Ovary (tissue), 10 donors: ENCODE measurements at places on chromosomes 2 and 18. TPM values are rescaled to one million over a fixed set of nuclear protein-coding genes. Genes with fewer than 3 reads are reported as not detected.
A peak's percentile ranks its signal among the peaks of the same experiment; 100 is the strongest.

Gene DPY30
- total RNA-seq, result 41.8 TPM

Gene WDR12
- total RNA-seq, result 22.9 TPM

Gene SCN3A
- 0.48 TPM for total RNA-seq

Gene TTN
- 2.0 TPM for total RNA-seq

Gene MRPL44
- 20.4 TPM for total RNA-seq

Gene GULP1
- total RNA-seq, result 57.7 TPM

Gene IL1R2
- total RNA-seq, result 3.7 TPM

Gene RTP5
- not detected for total RNA-seq

Gene LIMS2
- 22.4 TPM for total RNA-seq

- peak; percentile 67 for DNase-seq
Measured at GRCh38 chr2:160207804-160208654, 8.0 kb upstream of the ITGB6 start.

- DNase-seq, result no peak
Measured at GRCh38 chr18:7635948-7636347, 68.8 kb downstream of the PTPRM start.

- DNase-seq, result no peak
Measured at GRCh38 chr2:24015562-24016375, 5.9 kb downstream of the MFSD2B start.

- DNase-seq, result no peak
Measured at GRCh38 chr2:37507051-37507410, 162.6 kb downstream of the QPCT start.

GRCh38 chr2:99926986-99927385 lies 215.4 kb downstream of the AFF3 start:
- DNase-seq, result no peak

DNA sequence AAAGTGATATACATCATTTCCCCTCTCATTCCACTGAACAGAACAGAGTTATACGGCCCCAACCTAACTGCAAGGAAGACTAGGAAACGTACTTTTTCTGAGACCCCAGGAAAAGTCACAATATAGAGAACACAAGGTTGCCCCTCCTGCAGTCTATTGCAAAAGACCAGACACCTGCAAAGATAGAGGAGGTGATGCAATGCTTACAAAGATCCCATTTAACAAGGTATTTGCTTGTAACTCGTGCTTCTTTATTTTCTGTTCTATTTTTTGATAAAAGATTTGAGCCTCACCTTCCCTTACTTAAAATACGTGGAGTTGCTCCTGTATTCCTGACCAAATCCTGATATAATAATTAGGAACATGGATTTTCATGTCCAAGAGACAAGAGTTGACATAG lies 793.0 kb upstream of the ID2 start:
- no peak for DNase-seq

DNA sequence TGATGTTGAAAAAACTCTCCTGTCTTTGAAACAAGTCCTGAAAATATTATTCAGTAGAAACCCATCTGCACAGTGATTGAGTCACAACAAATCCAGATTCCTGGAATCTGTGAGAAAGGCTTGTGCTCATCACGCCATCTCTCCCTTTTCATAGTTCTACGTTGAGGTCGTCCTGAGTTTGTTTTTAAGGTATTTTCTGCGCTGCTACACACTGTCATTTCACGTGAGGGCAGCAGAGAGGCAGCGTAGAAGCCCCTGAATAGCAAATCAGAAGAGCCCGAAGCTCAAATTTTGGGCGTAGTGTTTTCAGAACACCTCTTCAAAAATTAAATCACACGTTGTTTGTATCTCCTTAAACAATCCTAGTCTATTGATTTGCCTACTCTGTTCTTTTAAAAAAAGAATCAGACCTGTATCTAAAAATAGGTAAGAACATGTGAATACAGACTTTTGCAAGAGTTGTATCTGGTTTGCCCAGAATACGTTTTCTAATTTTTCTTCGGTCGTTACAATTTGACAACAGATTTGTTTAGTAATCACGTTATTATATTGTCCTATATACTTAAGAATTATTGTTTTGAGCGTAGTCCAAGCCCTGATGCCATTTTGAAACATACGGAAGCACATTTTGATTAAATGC lies 61.6 kb upstream of the SLC38A11 start:
- no peak for DNase-seq

DNA sequence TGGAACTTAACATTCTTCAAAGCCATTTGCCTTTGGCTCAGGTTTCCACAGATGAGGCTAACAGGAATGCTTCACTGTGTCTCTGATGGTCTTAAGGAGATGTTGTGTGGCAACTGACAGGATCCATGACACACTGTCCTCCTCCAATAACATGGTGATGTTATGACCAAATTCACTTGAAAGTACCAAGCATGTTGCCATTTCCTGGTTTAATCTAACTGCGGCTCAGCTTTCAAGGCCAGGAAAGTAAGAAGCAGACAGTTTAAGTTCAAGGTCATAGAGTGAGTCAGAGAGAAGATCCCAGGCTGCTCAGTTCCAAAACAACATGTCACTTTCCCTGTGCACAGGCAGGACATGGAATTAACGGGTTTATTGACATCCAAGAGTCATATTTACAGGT lies 513.6 kb downstream of the STK39 start:
- DNase-seq, result peak; percentile 14

DNA sequence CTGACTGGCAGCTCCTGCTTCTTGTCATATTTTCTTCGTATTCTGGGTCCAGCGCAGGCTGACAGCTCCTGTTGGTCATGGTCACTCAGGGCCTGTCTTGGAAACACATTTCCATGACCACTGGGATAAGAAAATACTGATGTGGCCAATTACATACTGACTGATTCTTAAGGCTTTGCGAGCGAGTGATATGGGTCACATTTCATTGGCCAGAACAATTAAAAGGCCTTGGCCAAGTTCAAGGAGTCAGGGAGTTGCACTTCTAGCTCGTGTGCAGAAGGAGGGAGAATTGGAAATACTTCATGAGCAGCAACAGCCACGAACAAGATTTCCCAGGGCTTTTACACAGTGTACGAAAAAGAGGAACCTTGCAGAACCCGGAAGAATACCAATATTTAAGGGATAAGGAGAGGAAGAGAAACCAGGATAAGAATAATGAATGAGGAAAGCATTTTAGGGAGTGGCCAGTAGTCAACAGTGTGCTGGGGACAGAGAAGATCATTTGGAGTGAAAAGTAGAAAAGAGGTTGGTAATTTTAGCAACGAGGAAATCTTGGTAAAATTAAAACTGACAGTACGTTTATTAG lies 149.5 kb downstream of the ATP9B start:
- DNase-seq, result no peak

- DNase-seq, result no peak
Measured at GRCh38 chr2:73111073-73112025, 1.4 kb downstream of the RAB11FIP5 start.

DNA sequence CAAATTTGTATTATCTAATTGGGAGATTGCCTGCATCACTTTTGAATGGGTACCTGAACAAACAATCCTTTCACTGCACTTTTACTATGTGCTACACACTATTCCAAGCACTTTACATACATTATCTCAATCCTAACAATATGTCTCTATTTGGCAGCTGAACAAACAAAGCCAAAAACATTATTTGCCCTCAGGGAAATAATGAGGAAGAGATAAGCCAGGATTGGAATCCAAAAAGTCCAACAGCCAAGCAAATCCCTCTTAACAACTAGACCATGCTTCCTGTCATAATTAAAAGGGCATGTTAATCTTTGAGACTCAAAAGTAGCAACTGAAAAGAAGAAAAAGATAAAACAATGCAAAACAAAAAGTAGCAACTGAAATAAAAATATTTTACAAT lies 32.1 kb downstream of the RPRD1A start:
- no peak for DNase-seq

- DNase-seq, result no peak
Measured at GRCh38 chr18:32730620-32731091, 42.2 kb downstream of the KLHL14 start.

DNA sequence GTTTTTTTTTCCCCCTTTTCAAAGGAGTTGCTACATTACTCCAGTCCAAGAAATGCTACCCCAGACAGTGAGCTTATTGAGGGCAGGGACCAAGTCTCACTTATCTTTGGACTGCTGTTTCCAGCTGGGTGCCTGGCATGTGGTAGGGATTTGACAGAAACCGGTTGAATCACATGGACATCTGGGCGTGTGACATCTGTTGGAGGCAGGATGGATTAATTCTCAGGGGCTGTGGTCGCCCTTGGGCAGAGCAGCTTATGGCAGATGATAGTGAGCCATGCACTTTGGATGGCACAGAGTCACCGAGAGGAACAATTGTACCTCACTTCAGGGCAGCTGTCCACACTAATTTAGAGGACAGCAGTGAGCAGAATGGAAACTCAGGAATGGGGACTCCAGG lies 254.6 kb upstream of the ID2 start:
- DNase-seq, result no peak

DNA sequence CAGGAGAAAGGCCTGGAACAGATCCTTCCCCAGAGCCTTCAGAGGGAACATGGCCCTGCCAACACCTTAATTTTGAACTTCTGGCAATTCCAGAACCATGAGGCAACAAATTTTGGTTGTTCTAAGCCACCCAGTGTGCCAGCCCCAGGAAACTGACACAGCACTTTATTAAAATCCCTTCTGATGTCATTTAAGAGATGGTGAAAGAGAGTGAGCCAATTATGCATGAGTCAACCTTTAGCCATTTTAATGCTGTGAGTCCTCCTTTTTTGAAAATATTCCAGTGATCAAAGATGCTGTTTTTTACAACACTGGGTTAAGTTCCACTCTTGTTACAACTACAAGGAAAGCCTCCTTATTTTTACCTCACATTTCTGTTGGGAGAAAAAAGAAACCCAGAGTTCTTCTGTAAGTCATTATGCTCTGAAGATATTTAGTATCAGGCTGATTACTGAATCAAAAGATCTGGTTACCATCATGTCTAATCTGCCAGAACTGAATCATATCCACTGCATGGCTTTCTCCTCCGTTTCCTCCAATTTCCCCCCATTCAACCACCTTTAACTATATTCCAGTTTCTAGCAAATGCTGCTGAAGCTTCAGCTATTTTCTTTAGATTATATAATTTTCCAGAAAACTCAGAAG lies 235.4 kb downstream of the TXNL1 start:
- no peak for DNase-seq

- DNase-seq, result no peak
Measured at GRCh38 chr2:157046396-157046795, 211.1 kb upstream of the GALNT5 start.

- no peak for DNase-seq
Measured at GRCh38 chr2:196413821-196414274, 225.7 kb upstream of the CCDC150 start.

DNA sequence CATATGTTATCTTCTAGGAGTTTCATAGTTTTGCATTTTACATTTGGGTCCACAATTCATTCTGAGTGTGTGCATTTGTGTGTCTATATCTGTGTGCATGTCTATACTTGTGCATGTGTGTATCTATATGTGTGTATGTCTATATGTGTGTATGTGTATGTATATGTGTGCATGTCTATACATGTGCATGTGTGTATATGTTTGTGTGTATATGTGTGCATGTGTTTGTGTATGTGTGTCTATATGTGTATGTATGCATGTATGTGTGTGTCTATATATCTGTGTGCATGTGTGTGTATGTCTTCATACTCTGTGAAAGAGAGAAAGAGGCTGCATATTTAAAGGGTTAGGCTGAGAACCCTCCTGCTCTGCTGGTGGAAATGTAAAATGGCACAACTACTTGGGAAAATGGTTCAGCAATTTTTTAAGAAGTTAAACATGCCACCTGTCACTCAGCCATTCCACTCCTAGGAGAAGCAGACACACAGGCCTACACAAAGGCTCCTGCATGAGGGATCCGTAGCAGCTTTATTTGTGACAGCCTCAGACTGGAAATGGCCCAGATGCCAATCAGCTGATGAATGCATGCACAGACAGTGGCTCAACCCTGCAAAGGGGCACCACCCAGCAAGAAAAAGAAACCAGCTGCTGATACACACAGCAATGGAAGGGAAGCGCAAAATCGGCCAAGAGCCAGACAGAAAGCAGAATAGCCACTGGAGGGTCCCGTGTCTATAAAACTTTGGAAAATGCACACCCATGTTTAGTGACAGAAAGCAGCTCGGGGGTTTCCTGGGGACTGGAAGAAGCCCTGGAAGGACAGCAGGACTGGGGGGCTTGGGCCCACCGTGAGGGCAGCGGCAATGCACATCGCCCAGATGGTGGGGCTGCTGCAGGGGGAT lies 146.8 kb downstream of the SEPTIN10 start:
- no peak for DNase-seq

DNA sequence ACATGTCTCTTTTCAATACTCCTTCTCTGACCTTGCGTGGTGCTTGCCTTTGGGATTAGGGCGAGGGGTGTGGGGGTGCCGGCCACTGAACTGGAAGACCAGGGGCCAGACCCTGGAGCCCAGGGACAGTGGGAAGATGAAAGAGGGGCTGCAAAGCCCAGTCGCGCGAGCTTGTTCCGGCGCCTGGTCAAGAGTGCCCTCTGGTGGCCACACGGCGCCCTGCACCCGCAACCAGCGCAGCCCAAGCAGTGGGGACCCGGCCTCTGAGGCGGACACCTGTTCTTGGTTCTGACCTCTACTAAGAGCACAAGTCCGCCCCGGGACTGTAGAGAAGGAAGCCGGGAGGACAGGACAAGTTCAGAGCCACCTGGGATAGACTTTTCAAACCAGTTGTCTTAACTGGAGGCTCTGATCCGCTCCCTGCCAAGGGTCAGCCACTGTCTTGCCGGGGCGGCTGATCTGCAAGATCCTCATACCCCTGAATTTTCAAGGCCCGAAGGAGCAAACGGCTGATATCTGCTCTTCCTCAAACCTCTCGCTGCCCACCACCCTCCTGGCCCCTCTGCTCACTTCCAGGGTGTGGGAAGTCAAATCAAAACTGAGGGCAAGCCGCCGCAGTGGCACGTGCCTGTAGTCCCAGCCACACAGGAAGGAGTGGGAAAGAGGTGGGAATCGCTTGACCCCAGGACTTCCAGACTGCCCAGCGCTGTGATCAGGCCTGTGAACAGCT lies 14.9 kb upstream of the MSH6 start:
- DNase-seq, result peak; percentile 86

- DNase-seq, result no peak
Measured at GRCh38 chr18:24095976-24096375, 42.9 kb upstream of the CABYR start.

DNA sequence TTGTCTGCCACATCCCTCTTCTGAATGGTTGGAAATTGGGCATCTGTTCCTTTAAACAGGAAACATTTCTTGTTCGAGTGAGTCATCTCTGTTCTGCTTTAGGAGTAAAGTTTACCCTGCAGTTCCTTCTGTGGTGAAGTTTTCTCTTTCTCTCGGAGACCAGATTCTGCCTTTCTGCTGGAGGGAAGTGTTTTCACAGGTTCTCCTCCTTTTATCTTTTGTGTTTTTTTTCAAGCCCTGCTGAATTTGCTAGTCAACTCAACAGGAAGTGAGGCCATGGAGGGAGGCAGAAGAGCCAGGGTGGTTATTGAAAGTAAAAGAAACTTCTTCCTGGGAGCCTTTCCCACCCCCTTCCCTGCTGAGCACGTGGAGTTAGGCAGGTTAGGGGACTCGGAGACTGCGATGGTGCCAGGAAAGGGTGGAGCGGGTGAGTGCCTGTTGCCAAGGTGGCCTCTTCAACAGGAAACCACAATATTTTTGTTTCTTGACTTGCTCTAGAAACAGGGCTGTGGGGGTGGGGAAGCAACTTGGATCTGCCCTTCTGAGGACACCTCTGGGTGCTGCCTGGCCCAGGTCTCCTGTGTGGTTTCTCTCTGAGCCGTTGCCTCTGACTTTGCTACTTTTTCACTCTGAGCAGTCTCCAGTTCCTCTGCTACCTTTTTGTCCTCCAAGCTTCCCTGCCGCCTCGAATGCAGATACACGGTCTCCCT lies 2.2 kb upstream of the CASP8 start:
- peak; percentile 52 for DNase-seq
